Stimulated activated CD4-positive, alpha-beta T cell treated with anti-CD3 and anti-CD28 coated beads, TNF-alpha, amount 100 ng/mL, for 4 hours (primary cell): ENCODE measurements at places on chromosomes 11 and 22.

- DNase-seq, result no peak
Observed at GRCh38 chr22:31540966-31541365, 44.6 kb downstream of the SFI1 start.

DNA sequence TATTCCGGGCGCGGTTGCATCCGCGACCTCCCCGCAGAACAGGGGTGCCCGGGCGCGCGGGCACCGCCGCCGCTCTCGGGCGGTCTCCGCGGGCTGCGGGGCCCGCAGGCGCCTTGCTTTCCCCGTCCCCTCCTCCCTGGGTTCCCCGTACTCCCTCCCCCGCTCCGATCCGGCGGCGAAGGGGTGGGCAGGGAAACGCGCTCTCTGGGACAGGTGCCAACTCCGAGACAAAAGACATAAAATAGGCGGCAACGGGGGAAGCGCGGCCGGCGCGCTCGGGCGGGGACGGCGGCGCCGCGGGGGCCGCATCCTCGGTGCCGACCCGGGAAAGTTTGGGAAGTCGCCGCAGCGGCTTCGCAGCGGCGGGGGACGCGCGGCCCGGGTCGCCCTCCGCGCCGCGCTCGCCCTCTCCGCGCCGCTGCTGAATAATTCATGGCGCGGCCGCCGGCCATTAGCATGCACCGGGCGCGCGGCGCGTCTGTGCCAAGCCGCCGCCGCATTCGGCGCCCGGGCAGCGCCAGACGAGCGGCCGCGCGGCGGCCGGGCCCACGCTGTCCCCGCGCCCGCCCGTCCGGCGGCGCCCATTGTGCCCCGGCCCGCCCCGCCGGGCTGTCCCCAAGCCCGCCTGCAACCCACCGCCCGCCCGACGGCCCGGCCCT lies 78.7 kb upstream of the PPARA start:
- peak; percentile 47 for DNase-seq

- DNase-seq, result no peak
Observed at GRCh38 chr11:59667812-59668187, 1.0 kb downstream of the PATL1 start.

DNA sequence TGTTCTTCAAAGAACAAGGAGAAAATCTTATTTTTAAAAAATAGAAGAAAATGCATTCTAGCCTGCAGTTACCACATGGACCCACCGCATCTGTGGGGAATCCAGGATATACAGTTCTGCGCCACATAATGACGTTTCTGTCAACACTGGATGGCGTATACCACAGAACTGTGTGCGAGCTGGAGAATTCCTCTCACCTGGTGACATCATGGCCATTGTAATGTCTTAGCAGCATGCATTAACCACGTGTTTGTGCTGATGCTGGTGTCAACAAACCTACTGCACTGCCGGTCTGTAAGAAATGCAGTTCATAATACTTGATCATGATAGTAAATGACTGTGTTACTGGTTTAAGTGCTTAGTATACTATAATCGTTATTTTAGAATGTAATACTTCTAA lies 174.7 kb downstream of the TBC1D22A start:
- DNase-seq, result no peak

GRCh38 chr11:200224-201003 lies 6.8 kb downstream of the BET1L start:
- DNase-seq, result no peak

- no peak for DNase-seq
Observed at GRCh38 chr22:28882545-28882877, 861 bp upstream of the ZNRF3 start.

- no peak for DNase-seq
Observed at GRCh38 chr11:62614275-62614674, 1.2 kb downstream of the ROM1 start.

DNA sequence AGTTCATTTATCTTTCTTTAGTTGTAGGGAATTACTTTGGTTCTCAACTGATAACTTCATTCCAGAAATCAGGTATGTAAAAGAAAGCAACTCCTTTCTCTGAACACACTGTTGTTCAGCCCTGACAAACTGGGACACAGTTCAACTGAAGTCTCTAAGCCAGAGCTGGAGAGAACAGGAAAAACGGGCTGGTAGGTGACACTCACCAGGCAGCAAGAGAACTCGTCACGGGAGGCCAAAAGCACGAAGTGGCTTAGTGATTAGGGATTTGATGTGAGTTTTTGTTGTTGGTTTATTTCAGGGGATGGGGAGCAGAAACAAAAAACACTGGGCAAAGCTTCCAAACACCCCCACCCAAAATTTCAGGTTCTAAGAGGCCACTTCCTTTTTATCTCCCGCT lies 54.1 kb downstream of the MYH9 start:
- no peak for DNase-seq
